ENCODE measurements at places on chromosomes 7 and 10. TPM values are rescaled to one million over a fixed set of nuclear protein-coding genes. Genes with fewer than 3 reads are reported as not detected.

DNA sequence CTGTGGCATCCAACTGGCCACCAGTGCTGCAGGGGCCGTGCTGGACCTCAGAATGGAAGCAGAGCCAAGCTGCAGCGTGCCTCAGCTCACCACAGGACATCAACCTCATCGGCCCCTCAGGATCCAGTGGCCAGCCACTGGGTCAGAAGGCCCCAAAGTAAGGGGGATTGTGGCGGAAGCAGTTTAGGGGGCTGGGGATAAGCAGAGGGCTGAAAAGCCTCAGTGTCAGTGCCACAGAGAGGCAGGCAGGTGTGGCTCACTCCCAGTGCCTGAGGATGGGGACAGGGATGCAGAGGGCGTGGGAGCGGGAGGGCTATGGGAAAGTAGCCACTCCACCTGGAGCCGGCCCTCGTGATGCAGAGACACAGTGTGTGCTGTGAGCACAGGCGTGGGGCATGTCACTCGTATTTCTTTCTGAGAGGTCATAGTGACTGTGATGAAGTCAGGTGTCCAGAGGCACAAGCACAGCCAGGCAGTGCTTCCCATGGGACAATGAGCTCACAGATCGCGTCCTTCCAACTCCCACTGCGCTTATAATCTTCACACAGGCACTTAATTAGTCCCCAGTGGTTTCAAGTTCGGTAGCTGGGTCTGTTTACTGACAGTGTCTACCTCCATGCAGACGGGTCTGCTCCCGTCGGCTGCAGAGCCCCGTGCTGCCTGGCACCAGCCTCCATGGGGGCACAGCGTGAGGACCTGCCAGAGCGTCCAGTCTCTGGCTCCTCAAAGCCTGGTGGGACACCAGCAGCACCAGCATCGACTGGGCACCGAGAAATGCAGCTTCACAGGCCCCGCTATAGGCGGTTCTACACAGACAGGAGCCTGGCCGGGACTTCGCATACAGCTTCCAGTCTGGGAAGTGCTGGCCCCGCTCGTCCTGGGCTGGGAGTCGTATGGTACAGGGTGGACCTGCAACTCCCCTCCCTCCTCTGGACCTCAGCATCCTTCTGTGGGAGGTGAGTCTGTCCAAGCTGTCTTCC lies 42.9 kb upstream of the CNPY1 start:
- no peak for DNase-seq

GRCh38 chr7:24899905-24900304 lies 80.1 kb downstream of the OSBPL3 start:
- DNase-seq, result no peak

Gene PPP1R3A
- not detected for total RNA-seq

Gene GIMAP8
- total RNA-seq, result 11.4 TPM

DNA sequence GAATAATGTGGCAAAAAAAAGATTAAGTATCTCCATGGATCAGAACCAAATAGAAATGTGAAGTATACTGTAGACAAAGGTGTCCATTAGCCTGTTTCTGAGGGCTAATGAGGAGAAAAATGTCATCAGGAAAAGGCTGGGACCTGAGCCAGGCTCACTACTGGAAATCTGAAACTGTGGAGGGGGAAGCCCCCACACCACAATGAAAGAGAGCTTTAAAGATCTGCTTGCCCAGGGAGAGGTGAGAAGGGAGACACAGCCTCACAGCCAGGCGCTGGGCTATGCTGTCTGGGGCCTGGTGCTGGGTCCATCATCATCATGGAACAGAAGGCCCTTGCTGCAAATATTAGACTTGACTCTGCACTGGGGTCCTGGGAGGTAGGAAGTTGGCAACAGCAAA lies 90.4 kb downstream of the OSBPL3 start:
- no peak for DNase-seq

Data from mucosa of gallbladder (tissue), 1 donor.